ENCODE measurements at places on chromosomes 13 and 19.

- DNase-seq = no peak
These were observed 9.7 kb downstream of the SMIM24 start for GRCh38 chr19:3470500-3471128.

GRCh38 chr13:97369261-97369893 is 64.6 kb upstream of the RAP2A start:
- DNase-seq = no peak

DNA sequence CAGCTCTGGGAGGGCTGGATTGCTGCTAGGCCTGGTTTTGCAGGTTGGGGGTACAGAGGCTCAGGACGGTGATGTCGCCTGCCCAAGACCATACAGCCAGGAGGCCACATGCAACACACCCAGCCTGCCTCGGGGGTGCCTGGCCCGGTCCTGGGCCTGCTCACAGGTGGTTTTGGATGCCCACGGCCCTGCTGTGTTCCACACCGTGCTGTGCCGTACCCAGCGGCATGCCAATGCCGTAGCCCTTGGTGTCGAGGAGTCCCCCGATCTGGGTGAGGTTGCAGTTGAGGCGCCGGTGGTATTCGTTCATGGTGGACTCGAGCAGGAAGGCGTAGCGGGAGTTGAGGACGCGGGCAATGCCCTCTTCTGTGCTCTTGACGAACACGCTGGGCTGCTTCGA is 11.5 kb upstream of the ATP1A3 start:
- DNase-seq = no peak

- no peak for DNase-seq
These were observed 16.1 kb upstream of the TPP2 start for GRCh38 chr13:102580552-102581169.

- no peak for DNase-seq
These were observed 4.2 kb downstream of the FNDC3A start for GRCh38 chr13:48979892-48980291.

DNA sequence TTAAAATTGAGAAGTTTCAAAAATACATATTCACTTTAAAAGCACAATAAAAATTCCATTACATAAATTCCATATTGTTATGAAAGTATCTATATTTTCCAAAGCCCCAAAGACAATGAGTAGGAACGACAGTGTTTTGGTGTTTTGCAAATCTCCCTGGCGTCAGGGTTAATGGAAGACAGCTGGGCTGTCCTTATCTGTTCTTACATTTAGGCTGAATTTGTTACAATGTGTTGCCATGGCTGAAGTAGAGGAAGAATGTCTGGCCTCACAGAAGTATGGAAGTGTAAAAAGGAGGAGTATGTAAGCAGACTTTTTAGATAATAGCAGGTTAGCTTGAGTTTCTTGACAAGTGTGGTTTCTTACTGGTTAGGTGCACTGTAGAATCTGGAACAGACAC is 124.4 kb upstream of the SPATA13 start:
- no peak for DNase-seq

DNA sequence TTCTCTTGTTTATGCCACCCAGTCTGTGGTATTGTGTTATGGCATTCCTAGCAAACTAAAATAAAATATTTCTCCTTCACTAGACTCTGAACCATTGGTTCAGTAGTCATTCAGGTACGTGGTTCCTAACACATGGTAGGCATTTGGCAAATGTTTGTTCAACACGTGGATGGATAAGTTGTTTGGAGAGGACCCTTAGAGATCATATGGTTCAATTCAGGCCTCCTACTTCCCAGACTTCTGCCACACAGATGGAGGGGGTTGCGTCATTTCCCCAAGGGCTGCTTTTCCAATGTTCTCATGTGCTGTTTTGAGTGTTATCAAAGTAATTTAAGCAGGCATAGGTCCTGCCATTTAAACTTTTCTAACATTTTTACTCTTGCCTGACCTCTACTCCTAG is 6.7 kb downstream of the CXCL17 start:
- no peak for DNase-seq

- no peak for DNase-seq
These were observed 43.6 kb downstream of the ANKRD27 start for GRCh38 chr19:32631381-32631780.

DNA sequence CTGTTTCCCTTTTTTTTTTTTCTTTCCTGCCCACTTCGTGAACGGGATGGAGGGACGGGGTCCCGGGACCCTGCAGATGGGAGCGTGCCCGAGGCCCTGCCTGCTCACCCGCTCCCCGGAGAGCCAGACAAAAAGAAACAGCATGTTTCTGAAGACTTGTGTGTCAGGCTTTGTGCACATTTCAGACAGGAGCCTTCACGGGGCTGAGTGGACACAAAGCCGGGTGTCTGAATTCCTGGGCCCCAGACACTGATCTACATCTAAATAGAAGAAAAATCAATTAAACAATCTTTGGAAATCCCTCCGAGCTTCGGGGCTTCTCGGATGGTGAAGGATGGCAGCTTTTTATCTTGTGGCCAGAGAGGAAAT is 4.2 kb downstream of the PGPEP1 start:
- no peak for DNase-seq

GRCh38 chr13:98533912-98534311 is 43.0 kb downstream of the STK24 start:
- DNase-seq = no peak

DNA sequence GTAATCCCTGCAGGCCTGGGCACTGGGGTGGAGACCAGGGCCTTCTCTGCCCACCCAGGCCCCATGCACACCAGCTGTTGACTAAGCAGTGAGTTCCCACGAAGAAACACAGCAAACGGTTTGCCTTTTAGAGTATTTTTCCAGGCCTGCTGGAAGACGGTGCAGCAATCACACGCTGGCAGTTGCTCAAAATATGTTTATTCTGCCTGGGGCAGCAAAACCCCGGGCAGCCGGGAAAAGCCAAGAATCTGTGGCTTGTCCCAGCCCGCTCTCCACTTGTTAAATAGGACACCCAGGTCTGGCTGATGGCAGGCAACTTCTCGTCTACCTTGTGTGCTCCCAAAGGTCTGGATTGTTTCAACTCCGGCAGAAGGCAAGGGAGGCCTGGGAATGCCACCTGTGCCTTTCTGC is 40.8 kb downstream of the GGACT start:
- DNase-seq = no peak

DNA sequence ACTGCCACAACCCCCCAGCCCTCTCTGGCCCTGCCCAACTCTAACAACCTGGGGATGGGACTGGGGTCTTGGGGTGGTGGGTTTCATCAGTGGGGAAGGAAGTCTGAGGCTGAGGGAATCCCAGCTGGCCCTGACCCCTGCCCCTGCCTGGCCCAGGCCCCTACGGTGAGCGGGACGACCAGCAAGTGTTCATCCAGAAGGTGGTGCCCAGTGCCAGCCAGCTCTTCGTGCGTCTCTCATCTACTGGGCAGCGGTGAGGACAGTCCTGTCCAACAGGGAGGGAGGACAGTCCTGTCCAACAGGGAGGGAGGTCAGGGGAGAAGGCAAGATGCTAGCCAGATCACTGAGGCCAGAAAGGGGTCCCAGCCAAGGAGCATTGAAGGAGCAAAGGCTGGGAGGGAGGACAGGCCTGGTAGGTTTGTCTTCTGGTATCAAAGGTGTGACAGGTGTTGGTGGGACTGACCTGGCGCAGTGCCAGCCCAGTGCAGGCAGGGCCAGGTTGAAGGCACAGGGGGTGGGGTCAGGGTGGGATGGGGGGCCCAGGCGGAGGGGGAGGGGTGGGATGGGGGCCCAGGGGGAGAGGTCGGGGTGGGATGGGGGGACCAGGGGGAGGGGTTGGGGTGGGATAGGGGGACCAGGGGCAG is 12.1 kb upstream of the LTBP4 start:
- DNase-seq = no peak

GRCh38 chr19:17861542-17862402 is 2.1 kb downstream of the RPL18A start:
- no peak for DNase-seq

- DNase-seq = no peak
These were observed 16.3 kb downstream of the CILP2 start for GRCh38 chr19:19554074-19555023.

GRCh38 chr19:52070496-52070895 is 21.9 kb upstream of the ZNF432 start:
- no peak for DNase-seq

DNA sequence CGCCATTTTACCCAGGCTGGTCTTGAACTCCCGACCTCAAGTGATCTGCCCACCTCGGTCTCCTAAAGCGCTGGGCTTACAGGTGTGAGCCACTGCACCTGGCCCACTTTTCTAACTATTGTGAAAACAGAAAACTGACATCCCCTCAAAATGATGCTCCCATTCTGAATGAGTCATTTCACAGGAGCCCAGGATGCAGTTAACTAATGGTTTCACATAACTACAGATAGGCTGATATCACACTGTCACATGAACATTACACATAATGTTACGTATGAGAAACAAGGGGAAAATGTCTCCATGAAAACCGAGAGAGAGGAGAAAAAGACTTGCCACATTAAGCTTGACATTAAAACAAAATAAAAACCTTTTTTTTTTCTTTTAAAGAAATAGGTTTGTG is 37.5 kb downstream of the N4BP2L2 start:
- no peak for DNase-seq

GRCh38 chr13:112799394-112799793 is 109.6 kb downstream of the ATP11A start:
- DNase-seq = no peak

- DNase-seq = no peak
These were observed 1034.6 kb upstream of the PCDH9 start for GRCh38 chr13:68264692-68265091.

DNA sequence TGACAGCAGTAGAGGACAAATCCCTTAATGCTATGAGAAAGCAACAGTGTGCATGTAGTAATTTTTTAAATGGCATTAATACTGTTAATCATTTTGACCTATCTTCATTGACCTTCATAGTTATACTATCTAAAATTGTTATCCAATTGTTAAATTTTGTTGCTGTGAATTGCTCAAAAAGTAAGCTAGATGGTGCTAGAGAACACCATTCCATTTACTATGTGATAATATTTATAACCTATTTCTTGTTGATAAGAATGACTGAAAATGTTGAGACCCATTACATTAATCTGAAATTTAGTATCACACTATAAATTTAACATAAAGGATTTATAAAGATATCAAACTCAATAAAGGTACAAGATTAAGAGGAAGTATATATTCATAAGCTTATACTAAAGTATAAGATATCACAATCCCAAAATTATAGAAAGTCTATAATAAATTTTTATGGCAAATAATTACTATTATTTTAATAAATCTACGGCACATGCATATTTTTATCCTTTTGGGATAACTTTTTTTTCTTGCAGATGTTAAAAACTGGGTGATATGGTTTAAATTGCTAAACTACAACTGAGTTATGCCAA is 1573.3 kb downstream of the PCDH9 start:
- DNase-seq = no peak

- DNase-seq = no peak
These were observed 667.9 kb upstream of the SLITRK5 start for GRCh38 chr13:87003265-87003664.

DNA sequence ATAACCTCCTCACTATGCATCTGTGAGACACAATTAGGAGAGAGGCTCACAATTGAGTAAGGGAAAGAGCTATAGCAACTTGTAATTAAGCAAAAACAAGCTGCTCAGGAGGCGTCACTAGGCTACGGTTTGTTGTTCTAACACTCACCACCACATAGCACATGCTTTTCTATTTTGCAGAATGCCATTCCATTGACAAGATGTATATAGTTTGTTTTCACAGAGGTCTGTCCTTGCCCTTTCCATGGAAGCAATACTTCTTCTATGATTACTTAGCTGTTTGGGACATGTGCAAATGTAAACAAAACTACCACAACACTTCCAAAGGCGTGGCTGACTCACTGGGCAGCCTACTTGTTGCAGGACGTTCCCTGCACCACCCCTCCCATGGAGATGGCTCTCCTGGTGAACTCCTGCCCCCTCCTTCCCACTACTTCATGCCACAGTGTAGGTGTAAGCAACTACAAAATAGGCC is 33.9 kb upstream of the FAM216B start:
- no peak for DNase-seq

- DNase-seq = no peak
These were observed 424.2 kb downstream of the KCTD12 start for GRCh38 chr13:76461999-76462398.

GRCh38 chr13:20826843-20827560 is 53.2 kb upstream of the EEF1AKMT1 start:
- DNase-seq = no peak

GRCh38 chr19:6424195-6424938 is at the start of gene KHSRP:
KHSRP (minus strand) TSS chr19:6424811; CDS start chr19:6424701, 110 bp downstream.
- DNase-seq = no peak

DNA sequence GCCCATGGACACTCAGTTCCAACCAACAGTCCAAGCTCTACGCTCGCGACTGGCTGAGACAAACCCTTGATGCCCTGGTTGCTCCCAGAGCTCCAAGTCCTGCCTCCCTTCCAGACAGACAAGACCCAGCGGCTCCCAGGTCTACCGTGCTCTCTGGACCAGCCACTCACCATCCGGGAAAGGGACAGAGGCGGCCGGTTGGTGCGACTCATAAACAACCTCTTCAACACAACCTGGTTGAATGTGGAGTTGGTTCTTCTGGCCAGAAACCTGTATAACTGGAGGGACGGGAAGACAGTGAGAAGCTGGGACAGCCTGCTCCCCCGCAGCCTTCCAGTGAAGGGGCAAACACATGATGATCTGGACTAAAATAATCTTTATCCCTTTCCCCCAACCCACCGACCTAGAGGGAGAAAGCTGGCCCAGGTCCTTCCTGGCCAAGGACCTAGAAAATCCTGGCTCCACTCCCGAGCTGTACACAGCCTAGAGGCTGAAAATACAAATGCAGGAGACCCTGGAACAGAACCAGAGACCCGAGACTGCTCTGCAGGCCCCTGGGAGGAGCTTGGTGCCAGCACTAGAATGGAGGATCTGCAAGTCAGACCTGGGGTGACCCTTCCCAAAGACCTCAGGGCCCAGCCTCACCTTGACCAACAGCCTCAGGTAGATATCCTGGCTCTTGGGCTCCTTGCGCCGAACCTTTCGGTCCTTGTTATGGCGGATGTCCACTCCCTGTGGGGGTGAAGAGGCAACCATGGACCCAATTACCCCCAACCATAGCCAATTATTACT is 1.6 kb downstream of the RPL18 start:
- DNase-seq = no peak

DNA sequence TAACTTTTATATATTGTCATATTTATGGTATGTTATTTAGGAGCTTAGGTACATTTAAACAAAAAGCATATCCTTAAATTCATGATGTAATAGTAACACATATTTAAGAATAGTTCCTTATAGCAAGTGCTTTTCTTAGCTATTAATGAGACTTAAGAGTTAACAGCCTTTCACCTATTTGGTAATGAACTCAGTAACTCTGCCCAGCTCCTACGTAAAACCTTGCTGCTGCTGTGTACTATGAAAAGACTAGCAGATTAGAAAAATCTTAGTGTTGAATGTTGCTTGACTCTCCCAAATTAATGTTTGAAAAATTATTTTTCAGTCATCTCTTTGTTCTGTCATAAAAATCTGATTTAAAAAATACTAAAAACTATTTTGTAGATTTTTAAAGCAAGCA is 6.9 kb downstream of the GPR180 start:
- no peak for DNase-seq

GRCh38 chr19:34082289-34083077 is 89.8 kb upstream of the LSM14A start:
- no peak for DNase-seq

- DNase-seq = no peak
These were observed 50.8 kb downstream of the TSSK6 start for GRCh38 chr19:19464339-19465098.
